ENCODE measurements at places on chromosomes 7 and 10. TPM values are rescaled to one million over a fixed set of nuclear protein-coding genes. Genes with fewer than 3 reads are reported as not detected.

TSPAN13 gene
- total RNA-seq: 1.3 TPM

GRCh38 chr7:112930787-112931186, 140.6 kb upstream of the TMEM168 start:
- H3K36me3 ChIP-seq: peaks cover 10% of the 10 kb centered on the region
- DNase-seq: no peak
- H3K27ac ChIP-seq: no peak overlapping the region
- no peaks in the 10 kb centered on the region for H3K27me3 ChIP-seq
- H3K4me1 ChIP-seq: peaks cover 1% of the 10 kb centered on the region

- peak overlapping the region; percentile 94 for H3K27ac ChIP-seq
- DNase-seq: peak; percentile 73
- H3K4me3 ChIP-seq: peak overlapping the region; percentile 64
- H3K27me3 ChIP-seq: no peaks in the 10 kb centered on the region
- peaks cover 91% of the 10 kb centered on the region for H3K4me1 ChIP-seq
Measured at GRCh38 chr7:92641921-92642511, 51.8 kb upstream of the FAM133B start.

GRCh38 chr10:13993169-13993568, 337.6 kb downstream of the FRMD4A start:
- no peak overlapping the region for H3K27ac ChIP-seq
- peaks cover 2% of the 10 kb centered on the region for H3K36me3 ChIP-seq
- no peak overlapping the region for H3K4me3 ChIP-seq
- H3K4me1 ChIP-seq: peaks cover 7% of the 10 kb centered on the region
- DNase-seq: no peak

GRCh38 chr7:1979591-1980560, 252.9 kb downstream of the MAD1L1 start:
- H3K4me3 ChIP-seq: no peak overlapping the region
- DNase-seq: no peak
- no peak overlapping the region for H3K27ac ChIP-seq
- peaks cover 4% of the 10 kb centered on the region for H3K4me1 ChIP-seq
- peaks cover 12% of the 10 kb centered on the region for H3K36me3 ChIP-seq

DNA sequence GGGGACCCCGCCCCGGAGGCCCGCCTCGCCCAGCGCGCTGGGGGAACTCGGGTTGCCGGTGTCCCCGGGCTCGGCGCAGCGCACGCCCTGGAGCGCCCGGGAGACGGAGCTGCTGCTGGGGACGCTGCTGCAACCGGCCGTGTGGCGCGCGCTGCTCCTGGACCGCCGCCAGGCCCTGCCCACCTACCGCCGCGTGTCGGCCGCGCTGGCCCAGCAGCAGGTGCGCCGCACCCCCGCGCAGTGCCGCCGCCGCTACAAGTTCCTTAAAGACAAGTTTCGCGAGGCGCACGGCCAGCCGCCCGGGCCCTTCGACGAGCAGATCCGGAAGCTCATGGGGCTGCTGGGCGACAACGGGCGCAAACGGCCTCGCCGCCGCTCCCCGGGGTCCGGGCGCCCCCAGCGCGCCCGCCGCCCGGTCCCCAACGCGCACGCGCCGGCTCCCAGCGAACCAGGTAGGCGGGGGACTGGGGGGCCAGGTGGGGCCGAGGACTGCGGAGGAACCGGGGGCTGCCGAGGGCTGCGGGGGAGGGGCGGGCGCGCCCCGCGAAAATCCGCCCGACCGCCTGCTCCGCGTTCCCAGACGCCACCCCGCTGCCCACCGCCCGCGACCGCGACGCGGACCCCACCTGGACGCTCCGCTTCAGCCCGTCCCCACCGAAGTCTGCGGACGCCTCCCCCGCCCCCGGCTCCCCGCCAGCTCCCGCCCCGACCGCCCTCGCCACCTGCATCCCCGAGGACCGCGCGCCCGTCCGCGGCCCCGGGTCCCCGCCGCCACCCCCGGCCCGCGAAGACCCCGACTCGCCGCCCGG, 574 bp downstream of the UTF1 start:
- no peak overlapping the region for H3K4me3 ChIP-seq

DNA sequence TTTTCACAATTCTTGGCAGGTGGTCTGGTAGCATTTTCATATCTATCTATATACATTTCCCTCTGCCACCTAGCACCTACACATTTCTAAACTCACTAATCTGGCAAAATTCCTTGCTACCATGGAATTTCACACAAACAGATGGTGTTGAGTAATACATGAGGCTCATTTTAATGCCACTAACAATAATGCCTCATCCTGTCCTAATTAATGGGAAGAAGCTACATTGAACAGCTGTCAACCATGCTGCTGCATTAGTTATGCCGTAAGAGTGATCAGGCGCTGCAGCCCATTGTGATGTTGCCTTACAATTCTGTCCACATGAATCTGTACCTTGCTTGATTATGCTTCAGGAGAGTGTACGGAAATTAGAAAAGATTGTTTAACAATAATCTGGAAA, 23.2 kb downstream of the COL1A2 start:
- no peaks in the 10 kb centered on the region for H3K4me1 ChIP-seq
- H3K27ac ChIP-seq: no peak overlapping the region
- H3K27me3 ChIP-seq: peaks cover 4% of the 10 kb centered on the region
- H3K36me3 ChIP-seq: no peaks in the 10 kb centered on the region

DNA sequence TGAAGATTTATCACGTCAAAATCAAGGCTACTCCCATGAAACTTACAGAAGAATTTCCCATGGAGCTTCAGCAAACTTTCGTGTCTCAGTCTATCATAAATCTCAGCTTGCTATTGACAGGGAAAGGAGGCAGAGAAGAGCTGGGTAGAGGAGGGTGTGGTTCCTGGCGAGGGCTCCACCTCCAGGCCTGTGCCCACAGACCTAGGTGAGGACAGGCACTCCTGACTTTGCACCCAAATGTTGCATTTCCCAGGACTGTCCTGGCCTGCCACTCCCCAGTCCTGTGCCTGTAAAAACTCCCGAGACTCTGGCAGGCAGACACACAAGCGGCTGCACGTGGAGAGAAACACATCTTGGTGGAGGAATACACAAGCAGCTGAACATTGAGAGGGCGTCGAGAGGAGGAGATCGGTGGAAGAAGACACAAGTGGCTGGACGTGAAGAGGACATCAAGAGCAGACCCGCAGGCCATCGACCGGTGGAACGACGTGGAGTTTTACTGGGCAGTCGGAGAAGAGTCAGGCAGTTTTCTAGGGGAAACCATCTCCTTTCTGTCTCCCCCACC, 145.1 kb downstream of the CTNNA3 start:
- no peak overlapping the region for H3K27ac ChIP-seq
- peaks cover 2% of the 10 kb centered on the region for H3K27me3 ChIP-seq
- H3K4me1 ChIP-seq: no peaks in the 10 kb centered on the region

DNA sequence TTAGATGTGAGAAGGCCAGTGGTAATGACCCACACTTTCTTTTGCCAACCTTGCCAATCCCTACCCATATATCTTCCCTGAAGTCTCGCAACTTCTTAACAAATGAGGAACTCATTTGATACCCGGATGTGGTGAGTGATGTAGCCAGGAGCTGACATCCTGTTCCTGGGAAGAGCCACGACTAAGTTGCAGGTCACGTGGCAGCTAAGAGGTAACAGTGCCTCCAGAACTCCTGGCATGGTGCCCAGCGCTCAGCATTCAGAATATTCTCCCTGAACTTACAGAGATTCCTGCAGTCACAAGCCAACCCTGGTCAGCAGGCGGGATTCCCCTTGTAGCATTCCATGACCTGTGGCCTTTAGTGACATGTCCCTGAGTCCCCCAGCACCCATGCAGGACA, 282.5 kb downstream of the GALNT17 start:
- DNase-seq: no peak
- no peak overlapping the region for H3K4me3 ChIP-seq

ZNF488 gene
- total RNA-seq: not detected

- no peaks in the 10 kb centered on the region for H3K4me1 ChIP-seq
- no peaks in the 10 kb centered on the region for H3K36me3 ChIP-seq
- H3K27me3 ChIP-seq: peaks cover 2% of the 10 kb centered on the region
Measured at GRCh38 chr7:98826387-98826786, 43.4 kb downstream of the TMEM130 start.

COX19 gene
- 18.2 TPM for total RNA-seq

DNA sequence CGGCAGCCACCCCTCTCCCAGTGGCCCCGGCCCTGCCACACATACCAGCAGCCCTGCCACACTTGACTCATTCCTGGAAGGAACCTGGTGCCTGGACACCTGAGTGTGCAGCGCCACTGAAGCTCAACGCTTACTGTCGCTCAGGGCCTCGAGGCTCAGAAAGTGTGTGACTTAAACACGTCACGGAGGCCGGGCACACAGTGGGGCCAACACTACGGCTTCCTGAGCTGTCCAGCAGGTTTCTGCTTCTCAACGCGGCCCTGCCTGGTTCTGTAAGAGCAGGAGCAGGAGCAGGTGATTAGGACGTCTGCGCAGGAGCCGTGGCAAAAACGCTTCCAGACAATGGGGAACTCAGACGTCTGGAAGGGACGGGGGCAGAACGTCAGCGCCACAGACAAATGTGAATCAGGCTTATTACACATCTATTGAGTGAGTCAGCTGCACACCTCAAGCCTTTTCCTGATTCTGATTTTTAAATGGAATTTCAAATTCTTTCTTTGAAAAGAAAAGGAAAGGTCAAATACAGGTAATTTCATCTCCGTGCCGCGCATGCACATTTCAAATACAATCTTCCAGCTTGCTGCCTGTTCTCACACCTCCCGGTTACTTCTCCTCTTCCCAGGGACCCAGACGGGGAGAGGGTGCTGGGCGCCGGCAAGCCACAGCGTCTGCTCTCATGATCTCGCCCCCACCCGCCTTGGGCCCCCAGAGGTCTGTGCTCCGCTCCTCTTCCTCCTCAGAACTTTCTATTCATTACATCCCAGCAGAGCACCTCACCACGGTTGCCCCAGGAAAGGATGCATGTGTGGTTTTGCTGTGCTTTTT, 66.6 kb downstream of the ADARB2 start:
- no peaks in the 10 kb centered on the region for H3K36me3 ChIP-seq
- H3K4me1 ChIP-seq: no peaks in the 10 kb centered on the region
- no peak overlapping the region for H3K27ac ChIP-seq
- DNase-seq: no peak
- H3K4me3 ChIP-seq: no peak overlapping the region
- H3K27me3 ChIP-seq: no peaks in the 10 kb centered on the region

- H3K4me1 ChIP-seq: no peaks in the 10 kb centered on the region
- no peak overlapping the region for H3K4me3 ChIP-seq
- no peak overlapping the region for H3K27ac ChIP-seq
- no peak for DNase-seq
- H3K36me3 ChIP-seq: no peaks in the 10 kb centered on the region
Measured at GRCh38 chr7:94286111-94286510, 108.6 kb upstream of the COL1A2 start.

KIAA1549 gene
- total RNA-seq: 1.2 TPM

- no peak overlapping the region for H3K4me3 ChIP-seq
- H3K4me1 ChIP-seq: no peaks in the 10 kb centered on the region
- no peak for DNase-seq
Measured at GRCh38 chr7:116113310-116113709, 82.7 kb upstream of the TFEC start.

DNA sequence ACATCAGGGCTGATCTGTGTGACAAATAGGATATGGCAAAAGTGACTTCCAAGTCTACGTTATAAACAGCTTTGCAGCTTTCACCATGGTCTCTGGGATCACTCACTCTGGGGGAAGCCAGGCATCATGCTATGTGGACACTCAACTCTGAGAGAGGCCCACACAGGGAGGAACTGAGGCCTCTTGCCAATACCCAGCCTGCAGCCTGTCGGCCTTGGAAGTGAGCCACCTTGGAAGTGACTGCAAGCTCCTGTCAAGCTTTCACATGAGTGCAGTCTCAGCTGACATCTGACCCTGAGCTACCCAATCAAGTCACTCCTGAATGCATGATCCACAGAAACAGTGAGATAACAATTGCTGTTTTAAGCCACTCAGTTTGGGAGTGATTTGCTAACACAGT, 56.5 kb downstream of the MMRN2 start:
- DNase-seq: no peak
- no peaks in the 10 kb centered on the region for H3K27me3 ChIP-seq
- H3K4me1 ChIP-seq: no peaks in the 10 kb centered on the region
- no peak overlapping the region for H3K27ac ChIP-seq
- H3K4me3 ChIP-seq: no peak overlapping the region

DNA sequence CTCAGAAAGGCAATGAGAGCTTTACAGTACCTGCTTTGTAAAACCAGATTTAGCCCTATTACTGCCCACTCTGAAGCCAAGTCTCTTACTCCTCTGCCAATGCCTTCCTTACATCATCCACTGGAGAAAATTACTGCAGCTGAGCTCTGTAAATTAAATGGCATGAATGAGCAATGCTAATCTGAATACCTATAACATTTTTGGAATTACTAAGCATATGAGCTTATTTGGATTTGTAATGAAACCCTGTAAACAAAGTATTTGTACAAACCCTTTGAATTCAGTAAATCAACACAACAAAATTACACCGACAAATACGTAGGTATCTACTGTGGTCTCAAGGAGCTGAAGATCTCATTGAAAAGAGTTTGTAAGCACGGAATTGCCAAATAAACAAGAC, 12.1 kb upstream of the CCNY start:
- H3K36me3 ChIP-seq: peaks cover 15% of the 10 kb centered on the region
- no peak overlapping the region for H3K27ac ChIP-seq
- no peaks in the 10 kb centered on the region for H3K27me3 ChIP-seq
- H3K4me3 ChIP-seq: no peak overlapping the region

FEZF1 gene
- total RNA-seq: not detected

GRCh38 chr10:122206471-122207065, 64.5 kb upstream of the BTBD16 start:
- no peak overlapping the region for H3K27ac ChIP-seq
- H3K27me3 ChIP-seq: no peaks in the 10 kb centered on the region
- DNase-seq: no peak
- no peaks in the 10 kb centered on the region for H3K36me3 ChIP-seq
- no peaks in the 10 kb centered on the region for H3K4me1 ChIP-seq
- no peak overlapping the region for H3K4me3 ChIP-seq

MSMB gene
- total RNA-seq: not detected

HYAL4 gene
- not detected for total RNA-seq

CLDN15 gene
- total RNA-seq: 19.6 TPM

All from activated CD8-positive, alpha-beta T cell treated with anti-CD3 and anti-CD28 coated beads, Interleukin-2, amount 10 ng/mL, durations not matched to agents 7 days and 5 days (primary cell).